ENCODE measurements at places on chromosomes 4 and X. TPM values are rescaled to one million over a fixed set of nuclear protein-coding genes. Genes with fewer than 3 reads are reported as not detected.

DNA sequence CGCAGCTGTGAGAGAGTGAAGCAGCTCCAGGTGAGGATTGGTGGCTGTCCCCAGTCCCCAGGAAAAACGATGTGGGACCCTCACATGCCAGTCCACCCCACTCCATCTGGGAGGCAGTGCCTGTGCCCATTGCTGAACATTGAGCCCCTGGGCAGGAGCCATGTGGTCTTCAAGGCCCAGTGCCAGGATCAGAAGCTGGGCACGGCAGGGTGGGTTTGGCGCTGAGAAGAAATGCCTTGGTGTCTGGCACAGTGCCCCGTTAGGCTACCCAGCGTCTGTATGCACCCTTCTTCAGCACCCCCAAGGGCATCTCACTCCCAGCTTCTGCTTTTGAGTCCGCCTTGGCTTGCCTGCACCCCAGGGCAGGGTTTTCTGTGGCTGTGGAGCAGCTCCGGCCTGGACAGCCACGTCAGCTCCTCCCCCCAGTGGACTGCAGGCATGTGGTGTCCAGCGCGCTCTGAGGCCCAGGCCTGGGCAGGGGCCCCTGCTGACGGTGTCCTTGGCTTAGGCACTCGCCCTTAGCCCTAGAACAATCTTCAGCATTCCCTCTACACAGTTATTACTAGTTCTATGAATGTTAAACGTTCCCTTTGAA lies 28.6 kb downstream of the RGS12 start:
- DNase-seq = peak; percentile 13

DNA sequence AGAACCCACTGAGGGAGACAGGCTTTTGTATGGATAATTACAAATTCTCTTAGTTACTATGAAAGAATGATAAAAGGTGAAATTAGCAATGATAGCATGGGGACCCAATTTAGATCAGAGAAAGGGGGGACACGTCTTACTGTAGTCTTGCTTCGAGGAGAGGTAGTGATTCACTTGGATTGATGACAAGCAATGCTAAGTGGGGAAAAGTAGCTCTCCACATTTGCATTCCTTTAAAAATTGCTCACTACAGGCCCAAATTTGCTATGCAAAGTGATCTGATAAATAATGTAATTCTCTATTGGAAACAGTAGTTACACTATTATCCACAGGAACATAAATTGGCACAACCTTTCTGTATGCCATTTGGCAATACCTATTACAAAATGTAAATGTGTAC lies 42.5 kb upstream of the MAP3K15 start:
- DNase-seq = no peak

GRCh38 chrX:108221301-108221864 lies 129.8 kb downstream of the ATG4A start:
- peak; percentile 43 for DNase-seq

- DNase-seq = peak; percentile 87
These were observed at the start of gene TBC1D8B for GRCh38 chrX:106802388-106803275. TSS of gene TBC1D8B (plus strand) at chrX:106802673. CDS start at chrX:106802854, 181 bp downstream.

DNA sequence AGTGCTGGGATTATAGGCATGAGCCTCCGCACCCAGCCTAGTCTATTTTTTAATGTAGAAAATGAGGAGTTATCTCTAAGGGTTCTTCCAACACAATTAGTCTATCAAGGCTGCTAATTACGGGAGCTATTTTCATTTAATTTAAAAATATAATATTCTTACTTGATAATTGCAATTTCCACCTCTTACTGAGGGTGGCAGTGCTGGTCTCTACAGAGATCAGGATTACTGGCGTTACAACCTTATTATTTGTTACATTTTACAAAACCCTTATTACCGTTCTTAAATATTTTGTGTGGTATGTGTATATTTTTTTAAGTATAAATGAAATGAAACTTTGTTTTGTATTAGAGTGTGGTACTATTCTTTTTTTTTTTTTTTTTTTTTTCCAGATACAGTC lies 17.6 kb upstream of the GK start:
- no peak for DNase-seq

GRCh38 chrX:71320126-71320525 lies 18.6 kb downstream of the ITGB1BP2 start:
- no peak for DNase-seq

- DNase-seq = no peak
These were observed 84.0 kb downstream of the PABPC4L start for GRCh38 chr4:134117392-134118183.

The FAM241A gene
- total RNA-seq = 8.5 TPM

GRCh38 chrX:34404386-34405070 lies 252.6 kb downstream of the TMEM47 start:
- peak; percentile 46 for DNase-seq

DNA sequence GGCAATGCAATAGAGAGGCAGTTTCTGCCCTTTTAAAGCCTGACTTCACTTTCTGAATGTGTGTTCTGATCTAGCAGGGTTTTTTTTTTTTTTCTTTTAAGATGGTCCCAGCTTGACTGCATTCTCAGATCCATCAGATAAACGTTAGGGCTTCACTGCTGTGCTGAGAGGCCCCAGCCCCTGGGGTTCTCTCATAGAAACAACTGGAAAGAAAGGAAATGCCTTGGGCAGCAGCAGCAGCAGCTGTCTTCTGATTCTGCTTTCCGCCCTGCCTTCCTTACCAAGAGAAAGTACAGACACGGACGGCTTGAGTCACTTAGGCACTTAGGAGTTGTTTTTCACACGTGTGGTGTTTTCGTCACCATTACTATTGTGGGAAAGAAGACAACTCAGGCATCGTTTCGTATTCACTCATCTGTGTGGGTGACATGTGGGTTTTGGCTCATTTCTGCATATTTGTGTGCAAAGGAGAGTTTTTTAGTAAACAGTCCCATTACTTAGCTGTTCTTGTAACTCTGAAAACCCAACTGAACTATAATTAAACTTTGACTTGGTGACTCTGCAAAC lies 172.0 kb downstream of the PTTG2 start:
- DNase-seq = peak; percentile 54

GRCh38 chrX:102560423-102561068 lies 38.8 kb upstream of the ARMCX5 start:
- no peak for DNase-seq

The PAK3 gene
- total RNA-seq = 24.8 TPM

Data from uterus (tissue), 4 donors.